ENCODE measurements at places on chromosomes 1 and 21.

DNA sequence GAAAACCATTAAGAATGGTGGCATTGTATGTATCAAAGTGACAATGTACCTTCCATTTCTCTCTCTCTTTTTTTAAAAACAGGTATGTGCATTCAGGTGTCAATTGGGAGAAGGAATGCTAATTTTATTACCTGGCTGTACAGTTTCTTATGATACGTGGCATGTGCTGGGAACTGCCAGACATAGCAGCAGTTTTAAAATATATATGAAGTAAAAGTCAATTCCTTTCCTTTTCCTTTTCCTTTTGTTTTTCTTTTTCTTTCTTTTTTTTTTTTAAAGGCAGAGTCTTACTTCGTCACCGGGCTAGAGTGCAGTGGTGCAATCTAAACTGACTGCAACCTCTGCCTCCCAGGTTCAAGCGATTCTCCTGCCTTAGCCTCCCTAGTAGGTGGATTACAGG lies 37.0 kb downstream of the SPEN start:
- no peak for DNase-seq

GRCh38 chr1:47211796-47212269 lies 20.2 kb downstream of the TAL1 start:
- no peak for DNase-seq

GRCh38 chr1:172897738-172898137 lies 153.0 kb downstream of the TNFSF18 start:
- DNase-seq, result no peak

DNA sequence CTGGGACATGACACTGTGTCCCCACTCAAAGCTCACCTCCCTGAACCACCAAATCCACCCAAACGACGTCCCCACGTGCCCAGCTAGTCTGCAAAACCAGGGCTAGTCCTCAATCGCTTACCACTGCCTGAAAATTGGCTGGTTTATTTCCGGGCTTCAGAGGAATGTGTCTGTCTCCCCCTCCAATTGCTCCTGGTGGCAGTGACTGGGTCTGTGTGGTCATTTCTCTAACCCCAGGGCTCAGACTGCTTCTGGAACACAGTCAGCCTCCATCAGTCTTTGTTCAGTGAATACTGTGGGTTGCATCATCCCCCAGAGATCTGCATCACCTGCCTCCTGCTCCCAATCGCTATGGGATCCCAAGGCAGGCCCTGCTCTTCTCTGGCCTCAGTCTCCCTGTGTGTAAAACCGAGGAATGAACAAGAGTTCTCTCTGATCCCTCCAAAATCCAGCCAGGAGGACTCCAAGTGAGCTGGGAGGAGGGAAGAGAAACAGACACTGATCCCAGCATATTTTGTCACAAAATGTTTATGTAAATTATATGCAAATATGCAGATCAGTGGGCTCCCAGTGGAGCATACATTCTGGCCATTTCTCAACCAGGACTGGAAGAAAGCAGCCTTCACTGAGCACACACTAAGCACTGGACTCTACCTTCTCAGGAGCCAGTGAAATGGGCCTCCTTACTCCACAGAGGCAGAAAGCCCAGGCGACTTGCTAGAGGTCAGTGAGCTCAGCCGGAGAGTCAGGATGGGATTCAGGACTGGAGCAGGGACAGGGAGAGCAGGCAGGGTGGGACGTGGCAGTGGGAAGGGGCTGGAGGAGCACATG lies 20.9 kb downstream of the SDC3 start:
- DNase-seq, result no peak

- DNase-seq, result no peak
These were observed 91.7 kb downstream of the LIPI start for GRCh38 chr21:14119038-14119437.

- no peak for DNase-seq
These were observed 130.3 kb downstream of the GLIS1 start for GRCh38 chr1:53608676-53609075.

DNA sequence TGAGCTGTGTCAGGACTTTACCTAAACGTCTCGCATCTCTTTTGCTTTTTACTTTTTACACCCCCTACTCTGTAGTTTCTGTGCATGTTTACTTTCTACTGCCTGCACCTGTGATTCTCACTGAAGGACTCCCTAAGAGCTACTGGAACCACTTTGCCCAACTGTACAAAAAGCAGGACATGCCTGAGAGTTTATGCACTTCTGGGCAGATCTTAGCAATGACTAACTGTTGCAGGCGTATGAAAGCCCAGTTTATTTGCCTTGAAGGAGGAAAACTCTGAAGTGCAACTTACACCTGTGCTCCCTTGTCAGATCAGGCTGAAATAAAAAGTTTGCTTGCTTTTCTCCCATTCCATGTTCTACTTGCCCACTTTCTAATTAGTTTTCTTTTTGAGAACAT lies 467.0 kb upstream of the USP24 start:
- no peak for DNase-seq

DNA sequence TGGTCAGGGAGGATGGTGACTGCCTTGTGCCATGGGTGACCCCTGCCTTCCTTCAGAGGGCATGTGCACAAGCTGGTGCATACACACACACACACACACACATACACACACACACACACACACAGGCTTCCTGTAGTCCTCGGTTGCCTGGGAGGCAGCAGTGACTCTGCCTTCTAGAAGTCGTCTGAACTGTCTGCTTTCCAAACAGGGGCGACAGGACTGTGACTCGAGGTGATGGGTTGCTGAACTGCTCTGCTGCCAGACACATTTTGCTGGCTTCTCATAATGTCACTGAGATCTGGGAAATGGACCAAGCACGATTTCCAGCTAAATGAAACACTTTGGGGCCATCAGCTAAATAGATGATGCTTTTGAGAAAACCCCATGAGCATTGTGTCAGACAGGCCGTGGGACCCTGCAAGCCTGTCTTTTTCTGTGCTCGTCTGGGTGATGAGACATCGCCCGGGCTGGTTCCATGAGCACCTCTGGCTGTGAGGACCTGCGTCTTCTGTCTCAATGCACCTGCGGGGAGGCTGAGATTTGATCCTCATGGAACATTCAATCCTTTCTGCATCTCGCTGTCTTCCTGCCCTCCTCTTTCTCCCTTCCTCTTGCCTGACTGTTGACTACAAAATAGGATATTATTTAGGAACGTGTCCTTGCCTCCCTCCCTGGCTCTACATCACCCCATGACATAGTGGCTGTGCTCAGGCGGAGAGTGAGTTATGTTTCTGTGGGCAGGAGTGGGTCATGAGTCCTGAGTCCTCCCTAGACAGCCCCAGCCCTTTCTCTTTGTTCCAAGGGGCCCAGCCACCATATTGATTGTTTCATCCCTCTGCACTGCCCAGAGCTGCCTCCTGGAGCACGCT lies 436.8 kb downstream of the CAMTA1 start:
- no peak for DNase-seq

DNA sequence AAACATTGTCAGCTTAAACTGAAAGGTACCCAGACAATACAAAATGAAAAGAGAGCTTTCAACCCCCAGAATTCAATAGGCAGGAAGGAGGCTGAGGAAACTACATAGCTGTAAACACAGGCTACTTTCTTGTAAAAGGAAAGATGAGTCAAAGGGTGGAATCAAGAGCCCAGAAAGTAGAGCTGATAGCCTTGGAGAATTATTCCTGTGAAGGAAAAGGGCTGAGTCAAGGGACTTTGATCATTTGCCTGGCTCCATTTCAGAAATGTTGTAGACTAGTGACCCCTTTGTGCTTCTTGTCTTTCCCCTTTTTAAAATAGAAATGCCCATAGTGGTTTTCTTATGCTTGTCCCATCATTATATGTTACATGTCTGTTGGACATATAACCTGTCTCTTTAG lies 597.6 kb downstream of the ADGRL2 start:
- DNase-seq, result no peak

DNA sequence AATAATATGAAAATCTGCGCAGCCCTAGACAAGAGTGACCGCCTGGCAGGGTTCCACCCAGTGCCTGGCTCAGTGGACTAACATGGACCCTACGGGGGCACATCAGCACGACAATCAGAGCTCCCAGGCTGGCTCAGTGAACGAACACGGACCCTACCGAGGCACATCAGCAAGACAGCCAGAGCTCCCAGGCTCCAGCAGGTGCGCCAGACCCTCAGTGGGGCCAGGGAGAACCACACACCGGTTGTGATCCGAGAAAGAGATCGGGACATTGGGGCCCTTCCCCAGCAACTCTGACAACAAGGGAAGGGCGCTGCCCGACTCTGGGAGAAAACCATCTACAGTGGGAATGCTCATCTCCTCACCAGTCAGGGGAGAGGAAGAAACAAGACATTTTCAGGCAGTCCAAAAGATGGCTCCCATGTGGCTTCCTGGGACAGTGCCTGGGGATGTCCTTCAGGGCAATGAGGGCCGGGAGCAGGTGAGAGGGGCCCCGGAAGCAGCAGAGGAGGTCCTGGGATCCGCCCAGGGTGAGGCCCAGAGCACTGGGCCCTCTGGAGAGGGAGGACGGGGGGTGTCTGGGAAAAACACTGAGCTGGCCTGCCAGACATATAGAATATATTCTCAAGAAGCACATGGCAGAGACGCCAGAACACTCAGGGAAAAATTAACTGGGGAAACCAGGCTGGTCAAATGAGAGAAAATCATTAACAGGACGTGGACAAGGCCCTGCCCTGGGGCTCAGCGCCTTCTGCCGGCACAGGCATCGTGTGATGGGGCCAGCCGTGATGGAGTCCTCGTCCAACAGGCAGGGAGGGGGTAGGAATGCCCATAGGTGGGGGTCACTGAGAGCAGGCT lies 4.8 kb downstream of the ARHGEF16 start:
- peak; percentile 79 for DNase-seq

DNA sequence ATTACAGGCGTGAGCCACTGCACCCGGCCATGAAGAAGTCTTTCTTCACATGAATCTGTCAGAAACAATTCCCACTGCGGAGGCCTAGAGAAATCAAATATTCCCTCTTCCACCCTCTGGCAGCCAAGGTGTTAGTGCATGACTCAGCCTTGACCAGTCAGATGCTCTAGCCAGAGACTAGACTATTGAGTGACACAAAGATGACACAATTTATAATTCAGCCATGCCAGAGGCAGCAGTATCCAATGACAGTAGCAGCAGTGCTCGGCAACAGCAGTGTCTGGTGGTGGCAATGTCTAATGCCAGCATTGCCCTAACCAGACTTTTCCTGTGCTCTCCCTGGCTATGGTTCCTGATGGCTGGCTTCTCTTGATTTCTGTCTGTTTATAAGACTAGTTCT lies 8.7 kb downstream of the CTXND2 start:
- no peak for DNase-seq

- no peak for DNase-seq
These were observed 22.1 kb upstream of the NCF2 start for GRCh38 chr1:183612407-183612806.

DNA sequence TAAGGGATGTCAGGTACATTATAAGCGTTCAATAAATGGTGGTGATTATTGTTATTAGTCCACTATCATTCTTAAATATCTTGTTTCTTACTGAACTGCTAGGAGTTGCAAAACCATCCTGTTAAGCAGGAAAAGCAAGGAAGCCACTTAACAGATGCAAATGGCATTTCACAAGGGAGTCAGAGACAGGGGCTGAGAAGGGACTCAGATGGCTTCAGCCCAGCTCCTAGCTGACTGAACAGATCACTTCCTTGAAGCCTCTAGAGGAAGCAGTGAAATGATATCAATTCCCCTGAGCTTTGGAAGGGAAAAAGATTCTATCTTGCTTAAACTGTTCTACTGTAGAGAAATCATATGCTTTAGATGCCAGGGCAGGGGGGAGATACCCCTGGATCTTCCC lies 151.5 kb downstream of the ST6GALNAC5 start:
- DNase-seq, result no peak

DNA sequence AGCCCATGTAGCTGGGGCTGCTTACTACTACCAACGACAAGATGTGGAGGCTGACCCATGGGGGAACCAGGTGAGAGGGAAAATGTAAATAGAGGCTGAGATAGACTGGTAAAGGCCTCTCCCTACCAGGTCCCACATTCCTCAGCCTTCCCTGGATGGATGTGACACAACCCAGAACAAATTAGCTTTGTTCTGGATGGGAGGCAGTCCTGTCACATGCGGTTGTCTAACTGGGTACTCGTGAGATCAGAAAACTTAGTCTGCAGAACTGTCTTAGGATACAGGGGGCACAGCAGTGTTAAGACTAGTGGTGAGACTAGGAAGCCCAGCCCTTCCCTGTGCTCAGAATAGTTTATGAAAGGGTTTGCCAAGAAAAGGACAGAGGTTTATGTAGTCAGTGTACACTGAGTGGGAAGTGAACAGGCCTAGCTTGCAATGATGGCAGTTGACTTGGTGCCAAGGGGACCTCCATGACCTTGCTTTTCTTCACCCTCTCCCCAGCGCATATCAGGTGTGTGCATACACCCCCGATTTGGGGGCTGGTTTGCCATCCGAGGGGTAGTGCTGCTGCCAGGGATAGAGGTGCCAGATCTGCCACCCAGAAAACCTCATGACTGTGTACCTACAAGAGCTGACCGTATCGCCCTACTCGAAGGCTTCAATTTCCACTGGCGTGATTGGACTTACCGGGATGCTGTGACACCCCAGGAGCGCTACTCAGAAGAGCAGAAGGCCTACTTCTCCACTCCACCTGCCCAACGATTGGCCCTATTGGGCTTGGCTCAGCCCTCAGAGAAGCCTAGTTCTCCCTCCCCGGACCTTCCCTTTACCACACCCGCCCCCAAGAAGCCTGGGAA lies 8.4 kb downstream of the MMACHC start:
- no peak for DNase-seq

DNA sequence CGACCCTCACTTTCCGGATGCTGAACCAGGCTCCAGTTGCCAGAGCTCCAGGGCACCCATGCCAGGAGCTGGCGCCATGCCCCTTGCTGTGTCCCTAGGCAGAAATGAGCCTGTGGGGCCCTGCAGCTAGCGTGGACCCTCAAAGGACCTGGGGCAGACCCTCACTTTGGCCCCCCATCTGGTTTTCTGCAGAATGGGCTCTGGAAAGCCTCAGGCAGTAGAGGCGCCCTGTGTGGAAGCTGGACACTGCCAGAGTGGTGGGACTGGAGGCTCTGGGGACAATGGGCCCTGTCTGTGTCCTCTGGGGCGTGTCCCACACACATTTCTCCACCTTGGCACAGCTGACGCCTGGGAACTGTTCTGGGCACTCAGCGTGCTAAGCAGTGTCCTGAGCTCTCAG lies 6.3 kb upstream of the AURKAIP1 start:
- no peak for DNase-seq

- no peak for DNase-seq
These were observed 18.0 kb upstream of the HHAT start for GRCh38 chr1:210310562-210311153.

GRCh38 chr1:175493321-175494010 lies 249.9 kb downstream of the TNR start:
- no peak for DNase-seq

DNA sequence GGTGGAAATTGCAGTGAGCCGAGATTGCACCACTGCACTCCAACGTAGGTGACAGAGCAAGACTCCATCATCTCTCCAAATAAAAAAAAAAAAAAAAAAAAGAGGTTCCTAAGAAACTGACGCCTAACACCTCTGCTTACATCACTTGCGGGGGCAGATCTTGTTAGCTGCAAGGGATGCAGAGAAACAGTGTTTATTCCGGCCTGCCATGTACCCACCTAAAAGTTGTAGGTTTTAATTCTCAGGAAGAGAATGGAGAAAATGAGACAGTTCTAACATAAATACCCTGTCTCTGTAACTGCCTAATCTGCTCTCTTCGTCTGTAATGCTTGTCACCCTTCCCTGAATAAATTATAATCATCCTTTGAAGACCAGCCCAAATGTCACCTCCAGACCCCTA lies 9.0 kb upstream of the SRSF4 start:
- DNase-seq, result no peak

GRCh38 chr1:212488436-212489283 lies 55.9 kb downstream of the NENF start:
- DNase-seq, result no peak

GRCh38 chr1:19128968-19129514 lies 81.0 kb downstream of the UBR4 start:
- no peak for DNase-seq
